ENCODE measurements at places on chromosomes 4 and X.

DNA sequence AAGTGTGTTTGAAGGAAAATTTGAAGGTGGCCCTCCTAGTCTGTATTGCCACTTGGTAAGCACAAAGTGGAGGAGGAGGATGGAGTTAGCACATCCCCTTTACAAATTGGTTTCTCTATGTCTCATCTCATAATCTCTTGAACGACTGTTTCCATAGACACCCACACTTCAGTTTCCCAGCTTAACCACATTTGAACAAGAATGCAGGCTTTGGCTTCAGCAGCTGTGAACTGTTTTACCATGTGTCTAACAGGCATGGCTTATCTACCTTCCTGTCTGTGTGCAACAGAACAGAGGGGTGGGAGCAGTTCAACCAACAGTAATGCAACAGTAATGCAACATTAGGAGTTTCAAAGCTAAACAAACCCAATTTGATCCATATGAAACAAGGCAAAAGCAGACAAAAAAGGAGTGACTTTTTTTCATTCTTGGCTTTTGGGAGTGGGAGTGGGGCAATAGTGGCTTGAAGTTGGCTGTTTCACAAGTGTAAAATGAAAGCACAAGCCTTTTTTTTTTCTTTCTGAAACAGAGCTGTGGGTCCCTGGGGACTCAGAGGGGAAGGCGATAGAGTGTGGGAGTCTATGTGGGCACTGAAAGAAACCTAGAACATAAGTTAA is 108.0 kb downstream of the ITM2A start:
- DNase-seq: peak; percentile 42

DNA sequence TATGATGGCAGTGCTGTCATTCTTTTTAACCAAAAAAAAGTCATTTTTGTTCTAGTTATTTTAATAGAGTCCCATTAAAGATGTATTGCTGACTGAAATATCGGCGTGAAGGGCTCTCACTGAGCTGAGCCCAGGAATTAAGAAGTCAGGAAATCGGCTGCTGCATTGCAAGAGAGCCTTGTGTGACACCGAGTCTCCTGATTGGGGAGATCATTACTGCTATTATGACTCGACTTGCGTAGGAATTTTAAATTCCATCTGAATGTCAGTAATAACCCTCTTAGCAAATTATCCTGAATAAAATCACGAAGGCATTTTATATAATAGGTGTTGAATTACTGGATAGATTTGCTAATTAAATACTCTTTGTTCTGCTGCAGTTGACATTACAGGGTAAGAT is 111.5 kb downstream of the POLA1 start:
- DNase-seq: no peak

DNA sequence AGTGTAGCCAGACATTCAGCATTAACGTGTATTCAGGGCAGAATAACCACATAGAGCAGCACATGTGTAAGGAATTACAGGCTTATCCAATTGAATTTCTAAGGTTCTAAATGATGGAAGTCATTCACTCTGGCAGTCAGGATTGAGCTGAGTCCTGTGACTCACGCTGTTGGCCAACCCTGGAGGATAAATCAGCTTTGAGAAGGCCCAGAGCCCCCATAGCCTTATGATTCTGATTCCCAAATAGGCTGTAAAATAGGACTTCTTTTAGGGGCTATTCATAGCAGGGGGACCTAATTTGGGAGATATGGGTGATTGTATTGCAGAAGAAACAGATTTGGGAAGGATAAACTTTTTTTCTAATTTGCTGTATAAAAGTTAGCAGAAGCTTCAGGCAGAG is 8.1 kb upstream of the HPF1 start:
- DNase-seq: no peak

- DNase-seq: no peak
Observed at GRCh38 chr4:34939073-34939472, 1305.2 kb downstream of the ARAP2 start.

- no peak for DNase-seq
Observed at GRCh38 chr4:20378181-20378580, 126.5 kb downstream of the SLIT2 start.

DNA sequence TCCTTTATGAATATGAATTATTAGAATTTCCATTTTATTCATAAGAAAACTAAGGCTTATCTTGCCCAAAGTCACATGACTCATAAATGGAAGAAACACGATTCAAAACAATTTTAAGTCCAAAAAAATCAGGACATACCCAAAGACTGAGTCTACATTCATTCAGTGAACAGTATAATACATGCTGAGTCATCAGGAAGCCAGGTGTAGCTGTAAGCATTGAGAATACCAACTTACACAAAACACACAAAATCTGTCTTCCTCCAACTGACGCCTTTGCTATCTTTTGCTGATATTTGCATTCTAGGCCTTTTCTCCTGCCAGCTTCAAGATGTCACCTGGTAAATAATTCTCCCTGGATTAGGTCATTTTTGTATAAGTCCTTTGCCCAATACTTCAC is 520.1 kb upstream of the GALNT7 start:
- no peak for DNase-seq

DNA sequence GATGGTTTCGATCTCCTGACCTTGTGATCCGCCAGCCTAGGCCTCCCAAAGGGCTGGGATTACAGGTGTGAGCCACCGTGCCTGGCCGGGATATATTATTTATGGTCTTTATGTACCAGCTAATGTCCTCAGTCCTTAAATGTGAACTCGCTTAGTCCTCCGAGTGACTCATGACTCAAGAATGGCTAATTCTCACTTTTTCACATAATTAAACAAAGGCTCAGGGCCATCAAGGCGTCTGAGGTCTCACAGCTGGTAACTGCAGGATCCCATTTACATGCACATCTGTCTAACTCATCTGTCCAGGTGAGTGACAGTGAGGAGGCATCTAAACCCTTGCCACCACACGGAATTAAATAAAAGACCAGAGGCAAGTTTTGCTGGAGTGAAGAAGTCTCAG is 73.5 kb downstream of the HS3ST1 start:
- no peak for DNase-seq

All from stimulated activated CD4-positive, alpha-beta T cell treated with anti-CD3 and anti-CD28 coated beads, Interleukin-2, amount 100 ng/mL, for 4 hours (primary cell).